ENCODE measurements at places on chromosomes 6 and 20.

DNA sequence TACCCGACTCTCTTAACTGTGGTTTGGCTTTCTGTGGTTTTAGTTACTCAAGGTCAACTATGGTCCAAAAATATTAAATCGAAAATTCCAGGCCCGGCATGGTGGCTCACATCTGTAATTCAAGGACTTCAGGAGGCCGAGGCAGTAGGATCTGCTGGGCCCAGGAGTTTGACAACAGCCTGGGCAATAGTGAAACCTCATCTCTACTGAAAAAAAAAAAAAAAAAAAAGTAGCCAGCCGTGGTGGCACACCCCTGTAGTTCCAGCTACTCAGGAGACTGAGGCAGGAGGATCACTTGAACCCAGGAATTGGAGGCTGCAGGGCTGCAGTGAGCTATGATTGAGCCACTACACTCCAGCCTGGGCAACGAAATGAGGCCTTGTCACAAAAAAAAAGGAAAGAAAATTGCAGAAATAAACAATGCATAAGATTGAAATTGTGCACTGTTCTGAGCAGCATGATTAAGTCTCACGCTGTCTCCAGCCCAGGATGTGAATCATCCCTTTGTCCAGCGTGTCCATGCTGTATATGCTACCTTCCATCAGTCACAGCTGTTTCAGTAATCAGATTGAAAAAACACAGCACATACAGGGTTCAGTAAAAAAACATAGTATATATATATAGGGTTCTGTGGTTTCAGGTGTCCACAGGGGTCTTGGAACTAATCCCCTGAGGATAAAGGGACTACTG lies 40.7 kb downstream of the RGS17 start:
- no peak for DNase-seq

DNA sequence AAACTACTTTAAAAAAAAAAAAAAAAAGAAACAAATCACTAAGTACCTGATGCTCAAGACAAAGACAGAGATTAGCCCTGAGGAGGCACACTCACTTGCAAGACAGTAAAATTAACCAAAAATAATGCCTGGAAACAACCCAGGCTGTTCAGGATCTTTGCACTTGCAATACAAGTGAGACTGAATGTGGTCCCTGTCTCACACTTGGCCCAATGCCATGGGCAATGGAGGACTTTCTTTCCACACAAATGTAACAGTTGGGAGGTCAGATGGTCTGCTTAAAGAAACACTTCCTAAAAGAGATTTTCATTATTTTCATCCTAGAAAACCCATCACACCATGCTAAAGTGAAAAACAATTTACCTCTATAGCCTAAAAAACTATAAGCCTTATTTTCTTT lies 16.2 kb downstream of the STAU1 start:
- no peak for DNase-seq

DNA sequence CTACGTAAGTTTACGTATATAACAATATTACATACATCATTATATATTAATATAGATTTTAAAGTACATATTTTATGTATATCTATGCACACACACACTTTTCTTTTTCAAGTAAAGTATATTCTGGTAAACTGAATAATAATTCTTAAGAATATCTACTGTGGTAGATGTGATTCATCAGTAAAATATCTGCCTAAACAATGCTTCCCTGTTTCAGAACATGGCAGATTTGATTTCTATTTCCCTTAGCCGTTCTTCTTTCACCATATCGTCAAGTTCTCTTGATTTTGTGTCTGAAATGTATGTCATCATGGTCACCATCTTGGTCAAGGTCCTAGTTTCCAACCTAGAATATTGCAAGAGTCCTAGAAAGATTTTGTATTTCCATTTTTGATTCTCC lies 195.6 kb downstream of the HDGFL1 start:
- DNase-seq: no peak

- no peak for DNase-seq
Measured at GRCh38 chr6:46491201-46491627, at the start of gene RCAN2. RCAN2 (minus strand) TSS chr6:46491449.

- DNase-seq: no peak
Measured at GRCh38 chr6:7561153-7561964, 19.9 kb downstream of the DSP start.

- no peak for DNase-seq
Measured at GRCh38 chr6:35298625-35299140, 1.1 kb downstream of the DEF6 start.

GRCh38 chr6:116409756-116410155 lies 39.0 kb downstream of the DSE start:
- no peak for DNase-seq

- DNase-seq: no peak
Measured at GRCh38 chr20:4959592-4959991, 41.7 kb downstream of the SLC23A2 start.

DNA sequence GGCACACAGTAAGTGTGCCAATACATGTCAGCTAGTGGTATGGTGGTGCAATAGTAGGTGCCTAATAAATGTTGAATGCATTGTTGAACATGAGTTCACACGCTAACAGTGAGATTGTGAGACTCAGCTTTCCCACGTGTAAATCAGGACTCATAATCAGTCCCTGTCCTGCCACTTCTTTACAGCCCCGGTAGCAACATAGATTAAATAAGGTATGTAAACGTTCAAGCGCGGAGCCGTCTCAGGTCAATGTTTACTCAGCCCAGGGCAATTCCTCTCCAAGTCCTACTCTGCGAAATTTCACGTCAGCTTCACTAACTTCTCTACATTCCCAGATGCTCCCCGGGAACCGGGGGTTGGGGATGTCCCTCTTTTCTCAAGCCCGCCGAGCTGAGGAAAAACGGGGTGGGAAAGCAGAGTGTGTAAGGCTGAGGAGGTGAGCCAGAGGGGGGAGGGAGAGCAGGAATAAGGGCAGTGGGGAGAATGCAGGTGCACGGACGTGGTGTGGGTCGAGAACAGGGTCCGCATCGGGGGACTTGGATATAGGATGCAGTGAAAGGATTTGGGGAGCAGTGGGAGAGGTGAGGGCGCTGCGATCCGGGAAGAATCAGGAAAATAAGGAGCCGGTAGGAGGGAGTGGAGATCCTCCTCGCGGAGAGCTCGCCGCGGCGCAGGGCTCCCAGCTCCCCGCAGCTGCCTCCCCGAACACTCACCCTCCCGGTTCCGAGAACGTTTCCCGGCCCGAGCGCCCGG lies 544 bp upstream of the TP53INP2 start:
- no peak for DNase-seq

DNA sequence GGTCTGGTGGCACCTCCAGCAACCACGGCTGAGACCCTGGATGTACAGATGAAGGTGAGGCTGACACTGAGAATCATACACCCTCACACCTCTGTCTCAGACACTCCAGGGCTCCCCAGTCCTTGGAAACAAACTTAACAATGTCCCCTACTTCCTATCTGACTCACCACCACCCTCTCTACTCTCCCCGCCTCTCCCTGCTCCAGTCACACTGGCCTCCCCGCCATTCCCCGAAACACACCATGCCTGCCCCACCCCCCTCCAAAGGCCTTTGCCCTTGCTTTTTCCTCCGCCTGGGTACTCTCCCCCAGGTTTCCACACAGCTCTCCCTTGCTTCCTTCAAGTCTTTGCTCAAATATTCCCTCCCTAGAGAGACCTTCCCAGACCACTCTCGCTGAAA lies 16.3 kb downstream of the BPI start:
- no peak for DNase-seq

DNA sequence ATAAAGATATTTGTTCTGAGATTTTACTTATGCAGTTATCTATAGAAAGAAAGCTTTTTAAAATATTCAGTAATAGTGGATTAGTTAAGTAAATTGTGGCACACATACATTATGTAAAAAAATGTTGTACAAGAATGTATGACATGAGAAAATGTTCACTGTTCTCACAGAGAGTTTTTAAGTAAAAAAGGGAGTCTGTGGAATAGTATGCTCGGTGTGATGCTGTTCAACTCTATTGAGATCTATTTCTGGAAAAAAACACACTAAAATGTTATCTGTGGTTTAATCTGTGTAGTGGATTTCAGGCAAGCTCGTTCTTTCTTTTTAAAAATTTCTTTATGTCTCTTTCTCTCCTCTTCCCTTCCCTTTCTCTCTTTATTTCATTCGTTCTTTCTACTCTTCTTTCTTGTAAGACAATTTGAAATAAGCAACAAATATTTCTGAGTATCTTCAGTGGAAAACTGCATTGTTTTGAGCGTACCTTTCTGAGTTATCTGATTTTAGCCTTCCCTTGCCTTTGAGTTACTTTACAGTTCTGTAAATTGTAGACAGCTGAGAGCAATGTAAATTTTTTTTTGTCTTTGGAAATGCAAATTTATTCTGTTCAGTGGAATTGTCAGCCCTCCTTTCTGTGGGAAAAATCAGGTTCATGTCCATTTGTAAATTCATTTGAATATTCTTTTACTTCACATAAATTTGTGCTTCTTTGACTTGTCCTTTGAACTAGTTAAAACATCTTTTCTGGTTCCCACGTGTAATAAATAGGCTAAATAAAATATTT lies 229.0 kb upstream of the NOX3 start:
- no peak for DNase-seq

DNA sequence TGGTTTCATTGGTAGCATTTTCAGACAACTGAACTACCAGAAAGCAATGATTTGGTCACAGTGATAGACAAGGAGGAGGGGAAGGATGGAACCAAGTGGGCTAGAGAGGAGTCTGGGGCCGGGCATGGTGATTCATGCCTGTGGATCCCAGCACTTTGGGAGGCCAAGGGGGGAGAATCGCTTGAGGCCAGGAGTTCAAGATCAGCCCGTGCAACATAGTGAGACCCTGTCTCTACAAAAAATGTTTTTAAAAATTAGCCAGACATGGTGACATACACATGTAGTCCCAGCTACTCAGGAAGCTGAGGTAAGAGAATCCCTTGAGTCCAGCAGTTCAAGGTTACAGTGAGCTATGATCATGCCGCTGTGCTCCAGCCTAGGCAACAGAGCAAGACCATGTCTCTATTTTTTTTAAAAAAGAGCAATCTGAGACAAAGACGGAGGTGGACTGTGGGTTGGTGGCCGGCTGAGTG lies 70.6 kb downstream of the SYCP2L start:
- DNase-seq: no peak

- DNase-seq: no peak
Measured at GRCh38 chr6:165864218-165864617, 201.2 kb upstream of the PDE10A start.

DNA sequence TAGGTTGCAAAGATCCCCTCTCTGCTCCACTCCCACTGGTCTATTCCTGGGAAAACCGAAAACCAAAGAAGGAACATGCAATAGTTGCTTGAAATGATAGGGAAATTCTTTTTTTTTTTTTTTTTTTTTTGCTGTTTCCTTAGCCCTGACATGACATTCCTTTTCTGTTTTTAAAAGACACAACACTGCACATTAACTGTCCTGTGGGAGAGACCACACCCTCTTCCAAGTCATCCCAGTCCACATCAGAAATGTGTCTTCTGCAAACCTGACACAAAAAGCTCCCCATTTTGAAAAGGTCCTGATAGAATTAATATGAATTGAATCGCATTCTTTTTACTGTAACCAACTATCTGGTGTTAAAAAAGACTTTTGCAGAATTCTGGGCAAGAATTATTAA lies 43.4 kb upstream of the RIPOR2 start:
- DNase-seq: no peak

GRCh38 chr6:37060195-37060559 lies 54.7 kb downstream of the FGD2 start:
- DNase-seq: no peak

DNA sequence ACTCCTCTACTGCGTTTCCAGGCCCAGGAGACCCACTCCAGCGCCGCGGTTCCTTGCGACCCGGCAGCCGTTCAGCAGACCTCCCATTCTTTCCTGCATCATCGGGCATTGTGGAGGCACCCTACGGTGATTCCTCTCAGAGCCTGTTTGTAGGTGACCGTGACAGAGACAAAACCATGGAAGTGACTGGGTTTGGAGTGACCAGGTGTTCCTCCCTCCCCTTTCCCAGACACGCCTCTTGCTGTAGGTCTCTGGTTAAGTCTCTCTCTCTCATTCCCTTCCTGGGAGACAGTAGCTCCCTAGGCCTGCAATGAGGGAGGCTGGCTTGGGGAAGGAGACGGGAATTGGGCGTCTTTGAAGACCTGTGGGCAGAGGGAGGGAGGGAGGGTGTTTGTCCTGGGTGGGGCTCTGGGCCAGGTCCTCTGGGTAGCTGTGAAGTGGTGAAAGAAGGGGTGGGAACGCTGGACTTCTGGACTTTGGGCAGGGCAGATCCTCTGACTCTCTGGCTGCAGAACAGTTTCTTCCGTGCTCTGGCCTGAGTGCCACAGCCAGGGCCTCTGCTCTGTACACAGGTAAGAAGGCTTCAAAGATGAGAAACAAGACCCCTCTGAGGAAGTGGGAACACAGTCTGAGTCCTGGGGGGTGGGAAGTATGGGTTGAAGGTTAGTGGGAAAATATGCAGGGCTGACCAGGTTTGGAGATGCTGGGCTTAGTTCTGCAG lies 763 bp downstream of the KLC4 start:
- DNase-seq: no peak

GRCh38 chr6:136403110-136403980 lies 113.7 kb upstream of the BCLAF1 start:
- no peak for DNase-seq

DNA sequence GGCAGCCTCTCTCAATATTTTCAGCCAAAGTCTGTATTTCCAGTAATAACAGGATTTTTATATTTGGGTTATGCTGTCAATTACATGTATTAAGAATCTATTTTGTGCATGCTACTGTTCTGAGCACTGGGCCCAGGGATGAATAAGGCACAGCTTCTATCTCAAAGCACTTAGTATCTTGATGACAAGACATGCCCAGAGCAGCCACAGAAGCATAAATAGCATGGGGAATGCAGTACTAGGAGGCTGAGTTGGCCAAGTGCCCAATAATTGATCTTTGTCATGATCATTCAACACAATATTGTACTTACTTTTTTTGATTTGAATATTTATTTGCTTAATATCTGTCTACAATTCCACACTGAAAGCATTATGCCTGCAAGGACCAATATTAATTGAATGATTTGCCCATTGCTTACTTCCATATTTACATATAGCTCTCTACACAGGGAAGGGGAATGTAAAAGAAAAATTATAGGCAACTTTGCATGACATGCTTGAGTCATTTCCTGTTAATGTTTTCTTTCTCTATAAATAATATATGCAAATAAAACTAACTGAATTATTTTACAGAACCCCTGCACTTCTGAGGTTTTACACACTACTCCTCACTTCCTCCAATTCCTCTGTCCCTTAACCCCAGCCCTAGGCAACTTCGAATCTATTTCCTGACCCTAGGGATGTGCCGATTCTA lies 298.9 kb upstream of the BMP2 start:
- no peak for DNase-seq

DNA sequence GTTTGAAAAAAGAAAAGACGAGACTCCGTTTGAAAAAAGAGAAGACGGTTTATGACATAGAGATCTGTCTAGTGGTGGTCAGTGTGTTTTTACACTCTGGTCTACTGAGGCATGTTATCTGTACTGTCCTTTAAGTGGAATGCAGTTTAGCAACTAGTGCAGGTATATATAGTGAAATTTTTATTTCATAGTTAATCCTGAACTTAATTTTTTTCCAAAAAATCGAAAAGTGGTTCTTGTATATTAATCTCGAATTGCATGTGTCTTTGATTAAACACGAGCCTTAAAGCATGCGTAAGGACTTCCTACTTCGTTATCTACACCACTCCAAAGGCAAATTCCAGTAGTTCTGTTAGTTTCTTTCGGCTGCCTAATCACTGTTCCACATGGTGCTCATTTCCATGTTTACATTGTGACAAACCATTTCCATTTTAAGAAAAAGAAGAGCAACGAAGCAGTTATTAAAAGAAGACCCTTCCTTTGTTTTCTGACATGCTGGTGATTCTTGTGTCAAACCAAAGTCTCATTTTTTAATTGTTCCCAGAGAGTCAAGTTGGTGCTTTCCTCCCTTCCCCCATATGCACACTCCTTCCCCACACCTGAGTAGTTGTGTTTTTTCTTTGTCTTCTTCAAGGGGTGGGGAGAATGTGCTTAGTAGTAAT lies 2.3 kb downstream of the SNX9 start:
- no peak for DNase-seq
